Pulmonary artery endothelial cell (primary cell): ENCODE measurements at places on chromosomes 2 and 18.

GRCh38 chr2:172783165-172783898, 47.7 kb downstream of the RAPGEF4 start:
- DNase-seq = no peak

- no peak for DNase-seq
Measured at GRCh38 chr2:16393500-16394071, 272.0 kb downstream of the CYRIA start.

DNA sequence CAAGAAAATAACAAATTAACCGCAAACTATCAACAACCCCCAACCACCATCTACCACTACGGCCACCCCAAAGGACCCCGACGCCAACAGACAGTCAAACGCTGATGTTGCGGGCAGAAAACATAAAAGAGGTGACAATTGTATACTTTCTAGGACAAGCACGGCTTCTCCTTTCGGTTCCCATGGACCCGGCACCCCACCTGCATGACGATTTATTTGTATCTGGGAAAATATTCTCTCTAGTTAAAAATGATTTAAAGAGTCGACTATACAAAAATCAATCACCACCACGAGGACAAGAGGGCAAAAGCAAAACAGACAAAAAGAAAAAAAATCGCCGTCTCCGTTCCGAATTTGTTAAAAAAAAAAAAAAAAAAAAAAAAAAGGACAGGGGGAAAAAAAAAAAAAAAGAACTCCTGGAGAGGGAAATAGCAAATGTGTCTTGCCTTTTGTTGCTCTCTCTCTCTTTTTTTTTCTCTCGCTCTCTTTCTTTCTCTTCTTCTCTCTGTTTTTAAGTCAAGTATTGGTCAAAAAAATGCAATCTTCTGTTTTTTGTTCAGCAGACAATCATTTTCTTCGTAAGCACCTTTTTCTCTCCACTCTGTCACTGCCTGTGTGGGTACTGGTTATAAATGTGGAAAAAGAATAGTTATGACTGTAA, 3.6 kb downstream of the SIX3 start:
- DNase-seq = no peak

GRCh38 chr2:184119989-184120800, 478.1 kb upstream of the ZNF804A start:
- DNase-seq = no peak

DNA sequence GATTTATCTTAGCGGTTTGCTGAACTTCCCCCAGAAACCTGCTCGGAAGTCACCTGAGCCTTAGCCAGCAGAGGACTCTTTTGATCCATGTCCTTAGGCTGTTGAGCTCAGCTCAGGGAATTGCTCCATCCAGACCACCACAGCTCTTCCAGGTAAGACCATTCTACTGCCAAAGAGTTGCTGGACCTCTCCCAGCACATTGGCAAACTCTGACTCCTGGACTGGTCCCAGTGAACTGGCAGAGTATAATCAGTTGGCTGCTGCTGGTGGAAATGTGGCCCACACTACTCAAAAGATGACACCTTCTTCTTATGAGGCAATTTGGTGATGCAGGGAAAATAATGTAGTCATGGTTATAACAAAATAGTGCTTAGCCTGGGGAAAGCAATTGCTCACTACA, 308.8 kb upstream of the FIGN start:
- no peak for DNase-seq

DNA sequence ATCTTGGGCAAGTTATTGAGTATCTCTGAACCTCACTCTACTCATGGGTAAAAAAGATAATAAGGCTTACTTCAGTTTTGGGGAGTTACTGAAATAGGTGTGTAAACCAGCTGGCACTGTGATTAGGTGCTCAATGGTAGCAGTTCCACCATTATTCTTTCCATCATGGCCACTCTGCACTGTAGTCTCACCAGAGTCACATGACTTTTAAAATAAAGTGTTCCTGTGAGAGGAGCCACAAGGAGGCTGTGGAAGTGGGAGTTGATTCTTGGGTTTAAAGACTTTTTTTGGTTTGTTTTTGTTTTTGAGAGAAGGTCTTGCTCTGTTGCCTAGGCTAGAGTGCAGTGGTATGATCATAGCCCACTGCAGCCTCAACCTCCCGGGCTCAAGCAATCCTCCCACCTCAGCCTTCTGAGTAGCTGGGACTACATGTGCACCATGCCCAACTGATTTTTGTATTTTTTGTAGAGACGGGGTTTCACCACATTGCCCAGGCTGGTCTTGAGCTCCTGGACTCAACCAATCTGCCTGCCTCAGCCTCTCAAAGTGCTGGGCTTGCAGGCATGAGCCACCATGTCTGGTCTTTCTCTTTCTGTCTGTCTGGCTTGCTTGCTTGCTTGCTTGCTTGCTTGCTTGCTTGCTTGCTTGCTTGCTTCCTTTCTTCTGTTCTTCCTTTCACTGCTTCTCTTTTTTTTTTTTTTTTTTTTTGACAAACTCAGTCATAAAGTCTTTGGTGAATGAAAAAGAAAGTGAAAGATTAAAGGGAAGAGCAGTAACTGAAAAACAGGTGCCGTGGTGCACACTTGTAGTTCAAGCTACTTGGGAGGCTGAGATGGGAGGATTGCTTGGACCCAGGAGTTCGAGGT, 21.2 kb upstream of the ACVR1 start:
- DNase-seq = no peak

DNA sequence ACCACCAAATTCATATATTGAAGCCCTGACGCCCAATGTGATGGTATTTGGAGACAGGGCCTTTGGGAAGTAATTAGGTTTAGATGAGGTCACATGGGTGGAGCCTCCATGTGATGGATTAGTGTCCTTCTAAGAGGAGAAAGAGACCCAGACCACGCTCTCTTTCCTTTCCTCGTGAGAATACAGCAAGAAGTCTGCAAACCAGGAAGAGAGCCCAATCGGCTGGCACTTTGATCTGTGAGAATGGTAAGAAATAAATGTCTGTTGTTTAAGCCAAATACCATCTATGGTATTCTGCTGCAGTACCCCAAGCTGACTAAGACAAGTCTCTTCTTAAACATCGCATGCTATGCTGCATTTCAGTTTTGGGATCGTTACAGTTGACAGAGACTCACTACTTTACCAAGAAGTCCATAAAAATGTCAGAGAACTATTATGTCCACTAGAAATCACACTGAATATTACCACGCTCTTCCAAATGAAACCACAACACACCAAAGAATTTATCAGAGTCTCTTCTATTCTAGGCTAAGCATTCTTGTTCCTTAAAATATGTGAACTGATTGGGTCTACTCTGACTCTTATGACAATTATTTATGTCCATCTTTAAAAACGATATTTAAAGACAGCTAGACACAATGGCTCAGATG, 48.5 kb downstream of the LPIN2 start:
- DNase-seq = no peak

DNA sequence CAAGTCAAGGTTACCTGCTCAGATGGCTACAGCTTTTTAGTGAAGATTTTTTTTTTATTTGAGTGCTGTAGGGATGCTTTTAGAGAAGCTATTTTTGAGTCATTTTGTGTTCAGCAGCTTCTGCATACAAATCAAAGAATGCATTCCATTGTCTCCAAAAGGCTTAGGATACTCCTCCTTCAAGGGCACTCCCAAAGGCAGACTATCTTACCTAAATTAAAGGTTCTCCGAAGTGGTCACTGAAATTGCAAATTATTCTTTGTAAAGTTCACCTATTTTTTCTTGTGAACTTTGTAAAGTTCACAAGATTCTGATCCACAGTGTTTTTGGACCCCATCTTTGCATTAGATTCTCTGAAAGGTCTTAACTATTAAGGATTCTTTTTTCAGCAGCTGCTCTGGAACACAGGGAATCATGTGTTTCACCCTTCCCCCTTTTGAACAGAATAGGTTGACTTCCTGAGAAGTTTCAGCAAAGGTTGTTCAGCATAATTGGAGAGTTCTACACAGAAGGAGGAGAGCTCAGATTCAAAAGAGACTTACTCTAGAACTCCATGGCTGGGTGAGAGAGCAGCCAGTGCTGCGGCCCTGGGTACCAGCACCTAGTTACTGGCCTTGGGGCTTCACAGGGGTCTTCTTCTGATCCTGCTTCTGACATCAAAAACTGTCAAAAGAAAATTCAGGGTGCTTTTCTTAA, 14.5 kb downstream of the CLIP4 start:
- no peak for DNase-seq

DNA sequence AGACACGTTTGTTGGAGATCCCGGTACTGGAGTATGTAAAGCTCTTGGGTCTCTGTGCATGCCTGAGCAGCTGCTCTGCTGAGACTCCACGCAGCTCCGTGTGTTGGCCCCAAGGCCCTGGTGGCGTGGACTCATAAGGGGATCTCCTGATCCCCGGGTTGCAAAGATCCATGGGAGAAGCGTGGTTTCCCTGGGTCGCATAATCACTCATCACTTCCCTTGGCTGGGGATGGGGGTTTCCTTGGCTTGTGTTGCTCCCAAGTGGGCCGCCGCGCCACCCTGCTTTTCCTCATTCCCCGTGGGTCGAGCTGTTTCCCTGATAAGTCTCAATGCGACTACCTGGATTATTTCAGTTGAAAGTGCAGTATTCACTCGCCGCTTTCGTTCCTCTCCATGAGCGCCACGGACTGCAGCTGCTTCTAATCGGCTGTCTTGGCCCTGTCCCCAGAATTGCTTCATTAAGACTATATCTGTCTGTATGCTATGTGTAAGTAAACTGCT, 76.0 kb downstream of the EPC2 start:
- no peak for DNase-seq

GRCh38 chr2:3377279-3377611, 373 bp downstream of the EIPR1 start:
- no peak for DNase-seq

DNA sequence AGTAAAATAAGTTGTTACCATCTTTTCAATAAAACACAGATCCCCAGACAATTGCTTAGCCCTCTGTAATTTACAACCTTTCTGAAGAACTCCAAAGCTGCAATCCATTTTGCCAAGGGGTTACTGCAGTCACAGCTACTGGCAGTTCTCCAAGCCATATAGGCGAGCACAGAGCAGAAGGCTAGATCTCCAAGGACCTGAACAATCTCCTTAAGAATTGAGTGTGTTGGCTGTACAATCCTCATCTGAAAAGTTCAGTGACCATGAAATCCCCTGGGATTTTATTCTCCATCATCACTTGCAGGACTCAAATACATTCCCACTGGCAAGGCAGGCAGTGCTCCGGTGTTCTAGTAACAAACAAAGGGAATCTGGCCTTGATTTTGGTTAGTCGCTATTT, 103.9 kb upstream of the LRP1B start:
- DNase-seq = no peak

- no peak for DNase-seq
Measured at GRCh38 chr18:62625019-62625418, 90.3 kb upstream of the PHLPP1 start.
